Left hindlimb (tissue), 1 donor: ENCODE measurements at places on chromosomes 6 and 20.
A peak's percentile ranks its signal among the peaks of the same experiment; 100 is the strongest.

GRCh38 chr6:28322661-28323060 lies 13.3 kb downstream of the ZSCAN31 start:
- no peak for DNase-seq

DNA sequence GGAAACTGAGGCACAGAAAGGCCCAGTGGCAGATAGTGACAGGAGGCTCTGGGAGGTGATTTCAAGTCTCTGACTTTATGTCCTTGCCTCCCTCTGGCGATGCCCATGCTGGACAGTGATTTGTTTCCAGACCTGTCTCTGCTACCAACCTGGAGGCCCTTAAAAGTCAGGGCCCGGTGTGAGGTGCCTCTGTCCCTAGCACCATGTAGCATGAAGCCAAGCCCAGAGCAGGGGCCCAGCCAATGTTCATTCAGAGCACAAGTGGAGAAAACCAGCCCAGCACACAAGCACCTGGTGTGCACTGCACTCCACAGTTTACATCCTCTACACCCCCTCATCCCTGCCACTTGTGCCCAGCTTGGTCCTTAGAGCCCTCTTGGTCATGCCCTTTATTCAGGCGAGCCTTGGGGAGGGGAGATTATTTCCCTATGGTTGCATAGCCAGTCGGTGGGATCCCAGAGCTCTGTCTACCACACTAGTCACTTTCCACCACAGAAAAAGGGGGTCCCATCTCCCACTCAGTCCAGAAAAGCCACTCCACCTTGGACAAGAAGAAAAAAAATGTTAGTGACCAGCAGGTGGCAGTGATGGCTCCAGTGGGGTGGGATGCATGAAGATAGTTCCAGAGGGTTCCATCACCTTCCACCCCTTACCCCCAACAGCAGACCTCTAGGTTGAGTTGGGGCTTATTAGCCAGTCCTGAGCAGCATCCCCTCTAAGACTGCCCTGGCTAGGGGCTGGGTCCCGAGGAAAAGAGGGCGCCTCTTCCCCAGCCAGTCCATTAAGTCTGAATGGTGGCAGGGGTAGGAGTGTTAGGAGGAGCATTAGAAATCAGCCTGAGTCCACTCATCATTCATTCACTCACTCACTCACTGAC lies 30.9 kb downstream of the KIAA1755 start:
- DNase-seq, result no peak

DNA sequence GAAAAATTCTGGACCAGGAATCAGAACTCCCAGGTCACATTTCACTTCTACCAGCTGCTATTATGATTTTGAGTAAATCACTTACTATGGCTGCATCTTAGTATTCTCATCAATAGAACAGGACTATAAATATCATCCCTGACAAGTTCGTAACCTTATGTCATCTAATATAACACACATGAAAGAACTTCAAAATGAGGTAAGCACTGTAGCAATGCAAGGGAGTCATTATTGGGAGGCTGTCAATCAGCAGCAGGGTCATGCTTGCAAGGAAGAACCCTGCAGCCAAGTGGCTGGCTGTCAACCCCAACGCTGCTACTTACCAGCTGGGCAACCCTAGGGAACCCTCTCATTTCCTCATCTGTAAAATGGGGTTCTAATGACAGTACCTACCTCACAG lies 123.3 kb upstream of the B3GAT2 start:
- DNase-seq, result no peak

DNA sequence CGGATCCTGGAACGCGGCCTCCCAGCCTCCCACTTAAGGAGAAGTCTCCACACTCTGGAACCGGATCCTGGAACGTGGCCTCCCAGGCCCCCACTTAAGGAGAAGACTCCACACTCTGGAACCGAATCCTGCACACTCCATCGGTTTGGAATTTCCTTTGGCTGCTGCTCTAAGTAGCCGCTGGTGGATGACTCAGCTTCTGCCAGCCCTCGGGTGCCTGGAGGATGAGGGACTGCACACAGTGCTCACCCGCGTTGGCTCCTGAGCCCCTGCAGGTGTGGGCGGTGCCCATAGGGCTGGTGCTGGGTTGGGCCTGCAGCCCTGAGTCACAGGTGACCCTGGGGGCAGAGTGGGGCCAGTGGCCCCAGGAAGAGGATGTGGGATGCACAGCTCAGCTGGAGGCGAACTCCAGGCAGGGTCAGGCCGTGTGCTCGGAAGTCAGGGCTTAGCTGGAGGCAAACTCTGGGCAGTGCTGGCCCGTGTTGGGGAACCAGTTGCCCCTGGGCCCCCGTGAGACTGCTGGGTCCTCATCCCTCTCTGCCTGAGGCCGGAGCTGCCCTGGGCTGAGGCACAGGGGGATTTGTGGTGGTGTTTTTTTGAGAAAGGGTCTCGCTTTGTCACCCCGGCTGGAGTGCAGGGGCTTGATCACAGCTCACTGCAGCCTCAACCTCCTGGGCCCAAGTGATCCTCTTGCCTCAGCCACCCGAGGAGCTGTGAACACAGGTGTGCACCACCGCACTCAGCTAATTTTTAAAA lies 13.9 kb upstream of the TNFRSF6B start:
- no peak for DNase-seq

DNA sequence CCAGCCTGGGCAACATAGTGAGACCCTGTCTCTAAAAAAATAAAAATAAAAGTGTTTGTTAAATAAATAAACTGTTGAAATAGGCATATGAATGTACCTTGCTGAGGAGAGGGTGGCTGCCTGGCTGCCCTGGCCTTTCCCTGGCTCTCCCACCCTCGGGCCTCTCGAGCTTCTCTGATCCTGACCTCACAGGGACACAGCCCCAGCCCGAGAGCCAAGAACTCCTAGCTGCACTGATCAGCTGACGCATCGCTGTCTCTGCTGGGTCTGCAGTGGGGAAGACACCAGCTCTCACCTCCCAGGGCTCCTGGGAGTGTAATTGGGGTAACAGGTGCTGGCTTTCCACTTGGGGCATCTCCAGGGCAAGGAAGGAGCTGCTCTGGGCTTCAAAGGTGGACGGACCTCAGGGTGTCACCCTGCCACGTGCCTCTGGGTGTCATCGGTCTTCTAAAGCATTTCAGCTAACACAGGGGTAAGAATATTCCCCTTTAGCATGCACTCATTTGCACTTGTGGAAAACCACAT lies 6.9 kb downstream of the TCF15 start:
- no peak for DNase-seq

DNA sequence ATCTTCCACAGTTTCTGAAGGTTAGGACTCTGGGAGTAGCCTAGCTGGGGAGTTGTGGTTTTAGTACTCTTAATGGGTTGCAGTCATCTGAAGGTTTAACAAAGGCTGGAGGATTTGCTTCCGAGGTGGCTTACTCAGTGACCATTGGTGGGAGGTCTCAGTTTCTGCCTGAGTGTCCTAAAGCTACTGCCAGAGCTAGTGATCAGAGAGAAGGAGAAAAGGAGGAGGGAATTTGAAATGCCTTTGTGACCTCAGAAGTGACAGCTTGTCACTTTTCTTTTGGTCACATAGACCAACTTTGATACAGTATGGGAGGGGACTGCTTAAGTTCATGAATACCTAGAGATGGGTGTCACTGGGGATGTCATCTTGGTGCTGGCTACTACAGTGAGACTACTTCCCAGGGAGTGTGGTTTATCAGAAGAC lies 41.3 kb downstream of the NCOA3 start:
- DNase-seq, result no peak

- DNase-seq, result no peak
These were observed 226.1 kb downstream of the BCAS1 start for GRCh38 chr20:53844259-53844658.

DNA sequence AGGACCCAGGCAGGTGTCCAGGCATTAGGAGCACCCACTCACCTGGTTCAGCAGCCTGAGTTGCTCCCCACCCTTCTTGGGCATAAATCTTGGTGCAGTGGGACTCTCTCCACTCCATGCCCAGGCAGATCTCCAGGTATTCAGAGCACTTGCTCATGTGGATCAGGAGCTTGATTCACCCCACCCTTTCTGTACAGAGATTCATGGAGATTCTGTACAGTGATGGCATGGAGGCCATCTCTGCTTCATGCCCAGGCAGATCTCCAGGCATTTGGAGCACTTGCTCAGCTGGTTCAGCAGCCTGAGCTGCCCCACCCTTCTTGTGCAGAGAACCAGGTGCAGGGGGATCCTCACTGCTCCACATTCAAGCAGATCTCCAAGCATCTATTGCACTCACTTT lies 44.1 kb downstream of the BEND6 start:
- DNase-seq, result no peak

- peak; percentile 85 for DNase-seq
These were observed 3.3 kb upstream of the RAET1G start for GRCh38 chr6:149925974-149926777.

- no peak for DNase-seq
These were observed 28.2 kb downstream of the SNX5 start for GRCh38 chr20:17940224-17940971.

- DNase-seq, result no peak
These were observed 3.8 kb downstream of the EZR start for GRCh38 chr6:158815379-158815724.

DNA sequence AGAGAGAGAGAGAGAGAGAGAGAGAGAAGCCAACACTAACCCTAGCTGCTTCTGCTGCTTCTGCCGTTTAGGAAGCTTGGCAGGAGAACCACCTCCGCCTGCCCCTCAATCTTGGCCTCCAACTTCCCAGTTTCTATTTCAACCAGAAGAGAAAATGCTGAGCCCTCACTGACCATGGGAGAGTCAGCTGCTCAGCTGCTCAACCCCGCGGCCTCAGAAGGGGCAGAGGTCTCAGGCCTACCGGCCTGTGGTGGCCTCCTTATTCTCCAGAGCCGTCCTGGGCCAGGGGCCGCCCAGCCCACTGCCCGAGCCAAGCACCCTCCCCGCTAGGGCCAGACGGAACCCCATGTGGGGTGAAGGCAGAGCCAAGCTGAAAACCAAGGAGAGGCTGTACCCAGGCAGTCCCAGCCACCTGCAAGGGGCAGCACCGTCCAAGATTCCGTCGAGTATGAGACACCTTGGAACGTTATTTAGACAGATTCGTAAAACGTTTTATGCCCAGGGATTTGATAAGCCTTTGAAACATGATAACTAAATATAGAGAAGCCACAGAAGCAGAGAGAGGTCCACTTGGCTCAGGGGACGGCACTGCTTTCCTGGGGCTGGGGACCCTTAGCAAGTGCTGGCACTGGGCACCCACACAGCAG lies 116.6 kb downstream of the DLL1 start:
- DNase-seq, result peak; percentile 36

GRCh38 chr6:3535033-3535775 lies 78.4 kb upstream of the SLC22A23 start:
- DNase-seq, result no peak

DNA sequence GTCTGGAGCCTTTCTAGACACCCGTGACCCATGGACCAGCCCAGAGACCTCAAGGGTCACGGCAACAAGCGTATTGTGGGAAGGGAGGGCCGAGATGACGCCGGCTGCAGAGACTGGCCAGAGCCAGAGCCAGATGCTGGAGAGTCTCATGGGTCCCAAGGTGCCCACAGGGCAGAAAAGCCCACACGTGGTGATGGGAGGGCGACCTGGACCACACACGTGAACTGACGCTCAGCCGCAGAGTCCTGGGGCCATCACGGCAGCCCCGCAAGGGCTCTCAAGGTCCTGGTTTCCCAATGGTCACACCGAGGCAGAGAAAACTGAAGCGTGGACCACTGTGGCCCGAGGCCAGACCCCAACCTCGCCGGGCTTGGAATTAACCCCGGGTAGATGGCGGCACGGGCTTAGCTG lies 92.6 kb downstream of the YTHDF1 start:
- no peak for DNase-seq

- no peak for DNase-seq
These were observed 17.2 kb upstream of the CRIP3 start for GRCh38 chr6:43325876-43326275.

- DNase-seq, result no peak
These were observed 17.0 kb upstream of the DDO start for GRCh38 chr6:110432285-110432900.

DNA sequence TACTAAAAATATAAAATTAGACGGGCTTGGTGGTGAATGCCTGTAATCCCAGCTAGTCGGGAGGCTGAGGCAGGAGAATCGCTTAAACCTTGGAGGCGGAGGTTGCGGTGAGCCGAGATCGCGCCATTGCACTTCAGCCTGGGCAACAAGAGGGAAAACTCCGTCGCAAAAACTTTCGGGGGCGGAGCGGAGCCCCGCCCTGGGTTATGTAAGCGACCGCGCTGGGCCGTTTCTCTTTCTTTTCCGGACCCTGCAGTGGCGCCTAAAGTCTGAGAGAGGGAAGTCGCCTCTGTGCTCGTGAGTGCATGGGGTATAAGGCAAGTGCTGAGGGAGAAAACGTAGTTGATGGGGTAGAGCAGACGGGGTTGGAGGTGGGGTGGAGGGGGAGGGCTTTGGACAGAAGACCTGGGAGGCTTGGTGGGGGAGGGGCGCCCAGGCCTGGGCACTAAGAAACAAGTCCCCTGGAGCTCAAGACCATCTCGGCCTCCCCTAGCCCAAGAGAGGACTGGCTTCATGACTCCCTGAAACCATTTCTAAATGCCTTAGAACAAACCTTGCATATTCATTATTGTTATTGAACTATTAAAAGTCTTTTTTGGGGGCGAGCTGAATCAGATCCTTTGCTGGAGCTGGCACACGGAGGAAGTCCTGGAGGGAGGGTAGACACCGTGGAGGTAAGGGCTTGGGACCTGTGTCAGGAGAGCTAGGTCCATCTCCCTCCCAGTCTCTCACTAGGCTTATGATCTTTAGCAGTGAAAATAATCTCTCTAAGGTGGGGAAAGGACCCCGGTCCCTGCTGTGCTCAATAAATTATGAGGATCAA lies 2.7 kb upstream of the MICA start:
- DNase-seq, result peak; percentile 85

- DNase-seq, result no peak
These were observed 10.7 kb downstream of the PSMG4 start for GRCh38 chr6:3269281-3269975.

- DNase-seq, result no peak
These were observed 6.8 kb downstream of the SLC17A9 start for GRCh38 chr20:62959101-62959971.

GRCh38 chr6:92195796-92196195 lies 1223.6 kb downstream of the EPHA7 start:
- no peak for DNase-seq

GRCh38 chr6:19297880-19298279 lies 539.3 kb upstream of the ID4 start:
- no peak for DNase-seq
